ENCODE measurements at places on chromosomes 16 and 17. TPM values are rescaled to one million over a fixed set of nuclear protein-coding genes. Genes with fewer than 3 reads are reported as not detected.

Gene KRT15
- total RNA-seq: 0.65 TPM

Gene DPEP3
- total RNA-seq: not detected

Gene FAM20A
- 7.5 TPM for total RNA-seq

Gene ITPRIPL2
- 64.7 TPM for total RNA-seq

Gene TBC1D3
- not detected for total RNA-seq

Gene METRNL
- 305 TPM for total RNA-seq

Gene SCIMP
- not detected for total RNA-seq

Gene CIBAR2
- total RNA-seq: not detected

Gene C16orf74
- 13.2 TPM for total RNA-seq

Gene CBFA2T3
- total RNA-seq: not detected

Gene HOXB5
- total RNA-seq: not detected

Gene LDAF1
- total RNA-seq: 30.4 TPM

Gene NAA38
- 71.5 TPM for total RNA-seq

Gene RAI1
- total RNA-seq: 17.8 TPM

Gene CRYBA1
- total RNA-seq: not detected

Gene HAS3
- total RNA-seq: 0.43 TPM

Gene TTLL6
- not detected for total RNA-seq

Gene ARL5C
- not detected for total RNA-seq

Gene ZNF629
- 19.3 TPM for total RNA-seq

Gene CBLN1
- not detected for total RNA-seq

Gene ALDH3A1
- total RNA-seq: 1.2 TPM

Gene ZNF646
- 12.8 TPM for total RNA-seq

Gene NDUFAB1
- total RNA-seq: 118 TPM

Gene KCNAB3
- 0.22 TPM for total RNA-seq

Gene SLC47A1
- total RNA-seq: 7.0 TPM

Gene CMTM2
- total RNA-seq: not detected

Gene TMEM114
- not detected for total RNA-seq

Gene NPIPA5
- total RNA-seq: not detected

Gene OTOA
- total RNA-seq: not detected

Gene KRT24
- not detected for total RNA-seq

Gene WNT3
- total RNA-seq: 3.0 TPM

Gene ABCA6
- total RNA-seq: 6.4 TPM

Gene MRPL12
- total RNA-seq: 4.9 TPM

Gene GRIN2C
- total RNA-seq: not detected

Gene OR1F1
- not detected for total RNA-seq

Gene RBFOX1
- not detected for total RNA-seq

Gene HERPUD1
- 218 TPM for total RNA-seq

Gene NKD1
- not detected for total RNA-seq

Gene GAN
- 5.7 TPM for total RNA-seq

Gene PIK3R6
- total RNA-seq: under 0.01 TPM

Gene RETREG3
- 54.8 TPM for total RNA-seq

Gene TTYH2
- total RNA-seq: not detected

Gene GLP2R
- total RNA-seq: not detected

Gene VMO1
- not detected for total RNA-seq

Gene KRTAP1-4
- not detected for total RNA-seq

Gene TP53TG3F
- not detected for total RNA-seq

Gene NPIPB13
- total RNA-seq: 4.0 TPM

Gene TMEM100
- 0.76 TPM for total RNA-seq

Gene FOXC2
- total RNA-seq: 0.51 TPM

Gene ZKSCAN2
- total RNA-seq: 1.4 TPM

Gene PLA2G10
- total RNA-seq: not detected

Gene WNK4
- total RNA-seq: 3.4 TPM

Gene KRTAP17-1
- total RNA-seq: not detected

Gene KCNH4
- total RNA-seq: not detected

Gene HCRT
- total RNA-seq: not detected

Gene RNF222
- total RNA-seq: not detected

Data from GM23248 (cell line).